Substantia nigra (tissue), 51 donors: ENCODE measurements at places on chromosomes 11 and 22.
A peak's percentile ranks its signal among the peaks of the same experiment; 100 is the strongest.

DNA sequence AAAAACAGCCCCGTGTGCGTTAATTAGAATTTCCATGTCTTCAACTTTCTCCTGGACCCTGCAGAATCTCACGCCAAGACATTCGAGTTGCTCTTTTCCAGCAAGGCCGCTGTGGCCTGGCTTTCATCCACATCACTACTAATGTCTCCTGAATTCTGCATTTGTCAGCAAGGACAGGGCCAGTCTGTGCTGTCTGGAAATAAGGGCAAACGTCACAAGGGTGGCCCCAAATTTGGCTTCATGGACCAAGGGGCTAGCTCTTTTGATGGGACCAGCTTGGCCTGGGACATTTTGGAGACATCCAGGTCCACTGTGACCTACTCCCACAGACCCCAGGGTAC lies 33.4 kb downstream of the KCNQ1OT1 start:
- DNase-seq, result no peak

DNA sequence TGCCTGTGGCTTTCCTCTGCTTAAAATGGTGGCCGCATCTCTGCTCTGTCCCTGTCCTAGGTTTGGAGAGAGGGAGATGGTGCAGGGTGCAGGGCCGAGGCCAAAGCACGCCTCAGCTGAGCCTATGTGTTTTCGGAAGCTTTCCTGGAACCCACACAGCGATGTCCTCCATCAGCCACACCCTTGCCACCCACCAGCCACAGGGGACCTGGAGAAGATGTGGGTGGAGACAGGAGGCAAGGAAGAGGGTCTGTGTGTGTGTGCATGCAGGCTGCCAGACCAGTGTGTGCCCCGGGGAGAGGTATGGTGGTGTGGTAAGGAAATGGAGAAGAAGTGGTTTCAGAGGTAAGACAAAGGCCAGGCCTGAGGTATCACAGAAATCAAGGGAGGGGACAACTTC lies 155.7 kb downstream of the TBC1D22A start:
- no peak for DNase-seq

DNA sequence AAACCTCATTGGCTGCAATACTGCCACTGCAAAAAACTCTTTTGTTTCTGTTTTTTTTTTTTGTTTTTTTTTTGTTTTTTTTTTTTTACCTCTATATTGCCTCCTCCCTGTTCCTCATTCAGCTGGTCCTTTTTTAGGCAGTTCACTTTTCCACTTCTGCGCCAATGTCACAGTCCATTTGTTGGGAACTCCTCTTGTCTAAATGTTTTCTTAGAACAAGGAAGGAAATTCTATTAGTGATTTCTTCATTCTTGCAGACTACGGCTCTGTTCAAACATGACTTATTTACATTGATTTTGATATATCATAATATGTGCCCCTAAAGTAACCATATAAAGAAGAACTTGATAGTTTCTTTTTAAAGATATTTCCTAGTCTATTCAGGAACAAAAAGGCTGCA lies 2.9 kb downstream of the FAM118B start:
- DNase-seq, result no peak

GRCh38 chr11:126308271-126308671 lies 4.4 kb downstream of the DCPS start:
- no peak for DNase-seq

- no peak for DNase-seq
Measured at GRCh38 chr22:46561435-46561905, 24.1 kb upstream of the CELSR1 start.

DNA sequence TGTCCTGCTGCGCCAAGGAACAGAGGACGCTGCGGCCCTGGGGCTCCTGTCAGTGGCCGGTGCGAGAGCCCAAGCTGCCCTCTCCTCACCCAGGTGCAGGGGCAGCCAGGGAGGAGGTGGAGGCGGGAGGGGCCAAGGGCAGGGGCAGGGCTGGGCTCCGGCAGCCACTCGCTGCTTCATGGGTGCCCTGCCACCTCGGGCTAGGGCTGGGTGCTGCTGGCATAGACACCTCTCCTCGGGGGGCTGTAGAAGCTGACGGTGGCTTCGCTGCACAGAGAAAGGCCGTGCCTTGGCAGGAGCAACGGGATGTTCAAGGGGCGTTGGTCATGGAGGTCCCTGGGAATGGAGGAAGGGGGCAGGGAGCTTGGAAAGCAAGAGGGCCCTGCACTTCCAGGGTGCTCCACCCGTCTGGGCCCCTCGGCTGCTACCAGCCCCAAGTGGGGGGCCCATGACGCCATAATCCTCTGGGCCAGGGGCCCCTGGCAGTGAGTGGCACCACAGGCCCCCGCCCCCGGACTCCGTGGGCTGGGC lies 1.6 kb upstream of the TBX1 start:
- no peak for DNase-seq

DNA sequence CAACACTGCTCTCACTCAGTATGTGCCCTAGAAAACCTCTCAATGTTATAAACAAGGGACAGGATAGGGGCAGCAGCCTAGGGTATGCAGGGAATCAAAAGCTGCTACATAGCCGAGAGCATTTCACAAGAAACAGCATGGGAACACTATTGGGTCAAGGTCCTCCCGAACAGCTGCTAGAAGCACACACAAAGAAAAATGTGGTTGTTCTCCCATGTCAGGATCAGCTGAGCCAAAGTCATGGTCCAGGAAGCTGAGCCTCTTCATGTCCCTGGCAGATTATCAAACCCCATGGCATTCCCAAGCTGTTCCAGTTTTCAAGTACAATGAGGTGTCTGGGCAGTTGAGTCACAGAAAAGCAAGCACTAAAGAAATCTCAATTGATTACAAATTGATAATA lies 21.0 kb upstream of the GDPD4 start:
- DNase-seq, result peak; percentile 7

DNA sequence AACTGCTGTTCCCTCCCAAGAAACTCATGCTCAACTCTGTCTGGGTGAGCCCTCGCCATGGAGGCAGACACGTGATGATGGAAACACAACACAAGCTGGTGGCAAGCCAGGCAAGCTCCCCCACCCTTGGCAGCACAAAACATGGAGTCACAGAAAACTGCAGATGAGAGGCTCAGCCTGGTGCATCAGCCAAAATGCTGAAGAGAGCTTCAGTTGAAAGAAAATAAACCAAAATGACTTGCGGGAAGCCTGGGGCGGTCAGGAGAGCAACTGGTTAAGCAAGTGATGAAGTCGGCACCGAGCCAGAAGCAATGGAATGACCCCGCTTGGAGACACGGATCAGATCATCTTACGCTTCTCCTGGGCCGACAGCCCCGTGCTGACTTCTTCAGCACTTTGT lies 68.3 kb downstream of the C11orf58 start:
- DNase-seq, result peak; percentile 28

- no peak for DNase-seq
Measured at GRCh38 chr11:92550411-92550810, 325.8 kb downstream of the FAT3 start.

DNA sequence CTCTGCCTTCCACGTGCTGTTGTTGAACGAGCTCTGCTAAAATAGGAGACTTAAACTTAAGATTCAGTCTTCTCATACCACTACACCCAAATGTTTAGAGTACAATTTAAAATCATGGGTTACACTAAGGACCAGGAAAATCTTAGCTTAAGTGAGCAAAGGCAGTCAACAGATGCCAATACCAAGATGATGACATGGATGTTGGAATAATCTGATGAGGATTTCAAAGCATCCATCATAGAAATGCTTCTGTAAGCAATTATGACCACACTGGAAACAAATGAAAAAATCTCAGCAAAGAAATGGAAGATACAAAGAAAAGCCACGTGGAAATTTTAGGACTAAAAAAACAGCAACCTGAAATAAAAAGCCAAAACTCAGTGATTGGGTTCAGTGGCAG lies 109.8 kb downstream of the ATXN10 start:
- no peak for DNase-seq

DNA sequence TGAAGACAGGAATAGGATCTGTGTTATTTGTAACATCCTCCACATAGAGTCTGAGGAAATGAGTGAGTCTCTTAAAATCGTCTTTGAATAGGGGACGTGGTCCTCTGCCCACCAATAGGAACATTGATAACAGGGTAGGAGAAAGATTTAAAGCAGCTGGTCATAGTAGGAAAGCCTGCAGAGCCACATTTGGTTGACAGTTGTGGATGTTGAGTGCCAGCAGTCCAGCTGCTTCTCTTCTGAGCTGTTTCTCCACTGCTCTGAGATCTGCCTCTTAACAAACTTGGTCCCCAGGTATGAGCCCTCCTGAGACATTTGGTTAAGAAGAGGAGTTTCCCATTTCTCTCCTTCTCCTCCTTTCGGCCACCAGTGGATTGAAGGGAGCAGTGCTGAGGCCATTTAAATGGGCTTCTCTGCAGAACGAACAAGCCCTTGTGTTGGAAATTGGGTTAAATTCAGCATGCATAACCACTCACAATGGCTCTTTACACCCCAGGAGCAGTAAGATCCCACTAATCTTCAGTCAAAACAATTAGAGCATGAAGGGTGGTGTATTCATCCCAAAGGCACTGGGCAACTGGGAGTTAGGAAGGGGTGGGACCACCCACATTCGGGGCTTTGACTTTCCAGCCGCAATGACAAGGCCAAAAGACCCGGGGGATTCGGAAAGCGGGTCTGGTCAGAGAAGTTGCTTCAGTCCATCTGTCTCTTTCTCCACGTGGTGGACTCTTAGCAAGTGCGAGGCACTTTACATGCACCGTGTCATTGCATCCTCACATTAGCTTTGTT lies 32.3 kb downstream of the MIAT start:
- no peak for DNase-seq

DNA sequence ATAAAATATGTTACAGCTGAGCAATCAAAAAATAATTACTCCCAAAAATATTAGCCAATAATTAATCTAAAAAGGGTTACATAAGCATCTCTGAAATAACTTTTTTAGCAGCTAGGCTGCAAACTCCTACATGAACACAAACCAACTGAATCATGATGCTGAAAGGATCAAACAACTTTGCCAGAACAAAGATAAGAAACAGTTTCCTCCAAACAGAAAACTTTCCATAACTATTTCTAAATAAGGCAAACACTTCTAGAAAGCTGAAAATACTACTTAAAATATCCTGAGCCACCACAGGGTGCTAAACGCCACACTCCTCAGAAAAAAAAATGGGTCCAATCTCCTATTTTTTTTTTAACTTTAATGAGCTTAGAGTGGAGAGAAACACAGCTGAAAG lies 68.6 kb upstream of the ARHGAP32 start:
- no peak for DNase-seq

DNA sequence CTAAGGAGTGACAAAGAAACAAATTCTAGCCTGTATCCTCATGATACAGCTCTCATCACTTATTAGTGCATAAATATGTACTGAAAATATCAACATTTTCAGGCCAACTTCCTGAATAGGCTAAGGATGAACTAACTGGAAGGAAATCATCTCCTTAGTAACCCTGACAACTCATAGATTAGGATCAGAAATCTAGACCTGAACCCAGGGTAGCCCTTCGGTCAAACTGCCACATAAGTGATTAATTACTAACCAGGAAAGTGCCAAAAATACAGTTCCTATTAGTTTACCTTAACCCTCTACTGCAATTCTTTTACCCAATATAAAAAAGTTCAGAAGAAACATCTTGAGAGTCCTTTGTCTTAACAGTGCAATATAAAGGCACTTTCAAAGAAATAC lies 40.0 kb downstream of the AMBRA1 start:
- no peak for DNase-seq

DNA sequence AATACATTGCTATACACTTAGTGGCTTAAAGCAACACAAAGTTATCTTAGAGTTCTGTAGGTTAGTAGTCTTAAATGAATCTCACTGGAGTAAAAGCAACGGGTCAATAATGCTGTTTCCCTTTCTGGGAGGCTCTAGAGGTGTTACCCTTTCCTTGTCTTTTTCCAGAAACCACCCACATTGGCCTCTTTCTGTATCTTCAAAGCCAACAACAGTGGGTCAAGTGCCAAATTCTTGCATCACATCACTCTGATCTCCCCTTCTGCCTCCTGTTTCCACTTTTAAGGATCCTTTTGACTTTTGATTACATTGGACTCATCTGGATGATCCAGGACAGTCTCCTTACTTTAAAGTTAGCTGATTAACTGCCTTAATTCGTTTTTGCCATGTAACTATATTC lies 93.6 kb downstream of the DDX10 start:
- no peak for DNase-seq

DNA sequence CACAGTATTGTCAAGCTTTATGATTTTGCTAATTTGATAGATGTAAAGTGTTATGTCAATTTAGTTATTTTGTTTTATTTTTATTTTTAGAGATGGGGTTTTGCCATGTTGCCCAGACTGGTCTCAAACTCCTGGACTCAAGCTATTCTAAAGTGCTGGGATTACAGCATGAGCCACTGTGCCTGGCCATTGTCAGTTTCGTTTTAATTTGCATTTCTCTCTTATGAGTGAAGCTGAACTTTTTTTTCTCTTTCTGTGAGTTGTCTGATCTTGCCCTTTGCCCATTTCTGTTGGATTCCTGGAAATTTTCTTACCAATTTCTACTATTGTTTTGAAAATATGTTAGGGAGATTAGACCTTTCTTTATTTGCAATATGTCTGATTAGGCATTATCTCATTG lies 15.5 kb downstream of the NEU3 start:
- no peak for DNase-seq

DNA sequence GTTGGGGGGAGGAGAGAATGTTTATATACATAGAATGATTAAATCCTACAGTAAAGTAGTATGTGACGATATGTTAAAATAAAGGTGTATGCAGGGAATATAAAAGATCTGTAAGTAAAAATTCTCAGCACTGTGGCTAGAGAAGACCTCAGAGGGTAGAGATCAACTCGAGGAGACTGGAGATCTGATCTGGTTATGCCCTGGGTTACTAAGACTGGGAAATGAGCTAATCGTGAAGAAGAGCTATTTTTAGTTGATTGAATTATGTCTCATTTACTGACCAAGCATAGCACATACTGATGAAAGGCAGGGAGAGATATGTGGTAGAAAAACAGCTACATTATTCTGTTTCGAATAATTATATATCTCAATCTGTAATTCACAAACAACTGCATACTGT lies 42.8 kb upstream of the ALKBH3 start:
- DNase-seq, result no peak

- no peak for DNase-seq
Measured at GRCh38 chr11:88360141-88360540, 22.6 kb upstream of the CTSC start.

GRCh38 chr11:47161134-47161854 lies 15.4 kb downstream of the ARFGAP2 start:
- DNase-seq, result peak; percentile 67

DNA sequence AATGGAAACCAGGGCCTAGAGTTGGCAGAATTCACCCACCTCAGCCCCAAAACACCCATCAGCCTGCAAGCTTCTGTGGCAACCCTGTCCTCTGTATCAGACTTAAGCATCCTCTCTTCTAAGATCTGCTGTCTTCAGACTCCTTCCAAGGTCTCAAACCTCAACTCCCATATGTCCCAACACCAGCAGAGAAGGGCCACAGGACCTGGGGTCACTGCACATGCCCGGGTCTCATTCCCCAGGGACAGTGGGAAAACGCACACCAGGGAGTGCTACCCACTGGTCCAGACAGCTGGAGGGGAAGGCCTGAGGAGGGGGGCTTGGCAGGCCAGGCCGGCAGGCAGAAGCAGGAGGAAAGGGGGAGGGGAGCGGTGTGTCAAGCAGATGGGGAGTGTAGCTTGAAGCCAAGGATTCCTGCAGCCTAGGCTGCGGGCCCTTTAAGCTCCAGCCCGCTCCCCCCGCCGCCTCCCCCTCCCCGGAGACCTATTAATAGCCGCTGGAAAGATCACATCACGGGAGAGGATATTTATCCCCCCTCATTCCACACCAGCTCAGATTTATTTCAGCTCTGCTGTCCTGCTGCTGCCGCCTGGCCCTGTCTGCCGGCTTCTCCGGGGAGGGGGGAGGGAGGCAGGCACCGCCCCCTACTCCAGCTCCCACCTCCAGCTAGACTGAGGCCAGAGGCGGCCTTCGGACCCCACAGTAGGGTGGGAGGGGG lies 16.7 kb downstream of the BCL9L start:
- DNase-seq, result no peak

- DNase-seq, result no peak
Measured at GRCh38 chr11:37500425-37500824, 902.4 kb upstream of the RAG2 start.
